ENCODE measurements at places on chromosomes 2 and 18.

- DNase-seq = no peak
Measured at GRCh38 chr2:101625387-101625786, 72.1 kb upstream of the MAP4K4 start.

GRCh38 chr2:222353993-222354392 lies 55.2 kb upstream of the PAX3 start:
- peak; percentile 88 for DNase-seq

DNA sequence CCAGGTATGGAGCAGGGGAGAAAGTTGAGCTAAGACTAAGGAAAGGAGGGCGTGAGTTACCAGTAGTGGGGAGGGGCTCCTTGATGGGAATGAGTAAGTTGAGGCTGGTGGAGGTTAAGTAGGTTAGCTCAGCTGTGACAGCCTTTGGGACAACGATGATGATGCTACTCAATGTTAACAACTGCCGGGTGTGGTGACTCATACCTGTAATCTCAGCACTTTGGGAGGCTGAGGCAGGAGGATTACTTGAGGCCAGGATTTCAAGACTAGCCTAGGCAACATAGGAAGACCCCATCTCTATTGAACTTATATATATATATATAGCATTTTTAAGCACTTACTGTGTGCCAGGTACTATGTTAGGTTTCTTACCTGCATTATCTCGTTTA lies 48.4 kb downstream of the HK2 start:
- no peak for DNase-seq

- no peak for DNase-seq
Measured at GRCh38 chr2:72415781-72416475, 268.3 kb upstream of the CYP26B1 start.
